ENCODE measurements at places on chromosomes 16 and 17. TPM values are rescaled to one million over a fixed set of nuclear protein-coding genes. Genes with fewer than 3 reads are reported as not detected.

Gene CEP131
- total RNA-seq, result 8.5 TPM

Gene SLFN14
- not detected for total RNA-seq

Gene MT1A
- total RNA-seq, result 1.1 TPM

Gene GSG1L
- total RNA-seq, result not detected

Gene CCL23
- not detected for total RNA-seq

Gene WFDC1
- 5.6 TPM for total RNA-seq

Gene ANKRD40CL
- total RNA-seq, result not detected

Gene BICDL2
- total RNA-seq, result not detected

Gene TOM1L2
- 60.2 TPM for total RNA-seq

Gene TM4SF5
- total RNA-seq, result not detected

Gene WDR59
- total RNA-seq, result 36.8 TPM

Gene TBC1D28
- not detected for total RNA-seq

Gene TEX19
- total RNA-seq, result not detected

Gene NPIPB2
- 11.9 TPM for total RNA-seq

Gene EVI2B
- 0.21 TPM for total RNA-seq

Gene MILR1
- not detected for total RNA-seq

Gene RNFT1
- 23.3 TPM for total RNA-seq

Gene QPRT
- 19.5 TPM for total RNA-seq

Gene KRT23
- not detected for total RNA-seq

Gene PRSS21
- not detected for total RNA-seq

Gene GUCY2D
- not detected for total RNA-seq

Gene TPPP3
- total RNA-seq, result 2.7 TPM

Gene OTOA
- not detected for total RNA-seq

Gene ADGRG1
- 16.8 TPM for total RNA-seq
